Activated CD4-positive, alpha-beta memory T cell treated with anti-CD3 and anti-CD28 coated beads for 36 hours (primary cell): ENCODE measurements at places on chromosomes 1 and 21. TPM values are rescaled to one million over a fixed set of nuclear protein-coding genes. Genes with fewer than 3 reads are reported as not detected.

DNA sequence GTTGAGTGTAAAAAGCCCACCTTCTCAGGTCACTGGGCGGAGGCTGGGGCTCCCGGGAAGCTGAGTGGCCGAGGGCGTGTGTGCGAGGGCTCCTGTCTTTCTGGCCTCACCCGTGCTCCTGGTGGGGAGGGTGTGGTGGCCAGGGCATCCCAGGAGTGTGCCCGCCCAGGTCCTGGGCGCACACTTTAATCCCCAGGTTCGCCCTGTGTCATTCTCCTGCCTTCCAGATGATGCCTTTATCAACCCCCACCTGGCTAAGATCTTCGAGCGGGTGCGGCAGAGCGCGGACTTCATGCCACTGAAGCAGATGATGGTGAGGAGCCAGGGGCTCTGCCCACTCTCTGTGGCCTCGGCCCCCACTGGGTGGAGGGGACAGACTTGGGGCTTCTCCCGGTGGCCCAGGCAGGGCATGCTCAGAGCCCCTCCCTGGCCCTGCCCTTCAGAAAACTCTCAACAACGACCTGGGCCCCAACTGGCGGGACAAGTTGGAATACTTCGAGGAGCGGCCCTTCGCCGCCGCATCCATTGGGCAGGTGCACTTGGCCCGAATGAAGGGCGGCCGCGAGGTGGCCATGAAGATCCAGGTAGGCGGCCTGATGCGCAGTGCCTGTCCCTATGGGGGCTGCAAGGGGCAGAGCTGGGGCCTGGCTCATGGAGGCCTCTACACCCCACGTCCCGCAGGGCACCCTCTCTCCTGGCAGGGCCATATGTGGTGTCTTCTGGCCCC is 42.5 kb downstream of the COQ8A start:
- DNase-seq: no peak

The LAPTM5 gene
- total RNA-seq: 196 TPM

DNA sequence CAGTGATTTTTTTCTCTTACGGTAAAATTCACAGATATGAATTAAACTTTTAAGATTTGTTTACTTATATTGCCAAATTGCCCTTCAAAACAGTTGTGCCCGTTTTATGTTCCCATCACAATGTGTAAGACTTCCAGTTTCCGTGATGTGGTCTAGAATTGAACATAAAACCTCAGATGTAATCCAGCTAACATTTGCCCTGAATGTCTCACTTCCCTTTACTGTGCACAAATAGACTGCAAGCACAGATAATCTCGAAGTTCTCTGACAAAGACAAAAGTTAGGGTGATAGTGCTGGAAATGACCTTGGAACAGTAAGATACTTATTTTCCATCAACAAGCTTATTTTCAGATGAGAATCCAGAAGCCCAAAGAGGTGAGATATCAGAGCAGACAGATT is 177.5 kb downstream of the ZZZ3 start:
- no peak for DNase-seq

DNA sequence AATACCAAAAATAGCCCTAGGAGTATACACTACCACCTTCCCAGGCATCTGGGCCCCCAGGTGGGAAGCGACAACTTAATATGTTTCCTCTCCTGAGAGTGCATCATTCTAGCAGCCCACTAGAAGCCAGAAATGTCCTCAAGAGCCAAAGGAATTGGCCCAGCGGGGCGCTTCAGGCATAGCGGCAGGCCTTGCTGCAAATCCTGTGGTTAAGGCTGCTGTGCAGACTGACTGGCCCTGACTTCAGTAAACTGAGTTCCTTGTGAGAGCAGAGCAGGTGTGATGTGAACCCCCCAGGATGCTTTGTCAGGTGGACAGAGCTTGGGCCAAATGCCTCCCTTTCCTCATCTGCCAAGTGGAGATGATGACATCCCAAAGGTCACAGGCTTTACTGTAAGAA is 29.7 kb upstream of the LDLRAP1 start:
- DNase-seq: no peak

DNA sequence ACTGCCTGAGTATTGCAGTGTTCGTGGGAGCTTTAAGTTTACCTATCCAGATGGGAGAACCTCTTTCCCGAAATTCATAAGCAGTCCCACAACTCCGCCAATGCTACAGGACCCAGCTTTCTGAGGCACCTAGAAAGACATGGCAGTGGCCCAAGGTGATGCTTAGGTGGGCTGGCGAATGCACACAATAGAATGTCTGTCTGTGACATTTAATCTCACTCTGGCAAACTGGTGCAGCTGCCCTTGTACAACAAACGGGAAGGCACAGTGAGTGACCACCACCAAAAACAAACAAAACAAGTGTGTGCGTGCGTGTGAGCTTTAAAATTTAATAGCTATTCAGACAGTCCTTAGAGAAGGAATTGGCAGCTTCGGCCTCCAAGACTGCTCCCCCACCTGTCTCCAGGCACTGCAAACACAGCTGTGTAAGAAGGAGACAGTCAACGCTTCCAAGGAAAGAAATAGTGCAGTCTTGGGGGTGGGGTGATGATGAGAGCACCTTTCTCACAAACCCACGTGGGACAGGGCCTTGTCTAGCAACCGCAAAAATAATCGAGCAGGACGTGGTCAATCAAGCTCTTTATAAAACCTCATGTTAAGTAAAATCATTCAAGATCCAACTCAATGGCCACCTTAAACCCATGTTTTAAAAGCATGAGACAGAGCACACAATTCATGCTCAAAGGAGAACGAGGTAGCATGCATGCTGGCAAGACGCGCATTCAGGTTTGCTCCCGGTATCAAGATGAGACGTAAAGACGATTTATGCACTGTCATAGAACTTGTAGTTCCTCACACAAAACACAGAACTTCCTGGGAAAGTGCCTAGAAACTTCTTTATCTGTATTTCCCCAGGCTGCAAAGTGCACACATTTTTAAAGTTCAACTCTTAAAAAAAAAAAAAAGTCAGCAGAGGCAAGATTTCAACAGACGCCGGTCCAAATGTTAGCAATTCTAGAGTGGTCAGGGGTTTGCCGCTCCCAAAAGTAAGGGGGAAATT is 84.1 kb downstream of the TM2D1 start:
- no peak for DNase-seq

DNA sequence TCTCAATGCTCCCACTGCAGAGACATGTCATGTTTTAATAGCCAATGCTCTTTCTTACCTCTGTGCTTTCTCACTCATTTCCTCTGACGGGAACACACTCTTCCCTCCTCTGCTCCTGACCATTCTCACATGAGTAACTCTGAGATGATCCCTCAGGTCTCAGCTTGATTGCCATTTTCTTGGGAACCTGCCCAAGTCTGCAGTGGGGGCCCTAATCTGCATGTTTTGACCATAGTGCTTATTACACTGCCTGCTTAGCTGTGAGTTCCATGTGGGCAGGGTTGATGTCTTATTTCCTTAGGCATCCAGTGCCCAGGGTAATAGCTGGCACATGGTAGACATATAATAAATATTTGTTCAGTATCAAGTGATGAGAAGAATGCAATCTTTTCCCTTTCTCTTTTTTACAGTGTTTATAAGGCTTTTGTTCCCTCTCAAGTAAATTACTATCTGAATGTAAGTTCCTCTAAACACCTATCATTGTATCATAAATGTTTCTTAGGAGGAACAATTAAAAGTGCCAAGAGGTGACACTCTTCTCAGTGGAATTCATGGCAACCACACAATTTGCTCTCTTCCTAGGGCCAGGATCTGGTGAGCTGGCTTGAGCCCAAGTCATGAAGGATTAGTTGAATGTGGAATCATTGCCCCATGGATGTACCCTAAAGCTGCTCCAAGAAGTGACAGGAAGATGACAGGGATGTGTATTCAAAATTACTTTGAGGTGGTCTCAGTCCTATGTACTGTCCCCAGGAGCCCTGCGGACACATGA is 485.4 kb upstream of the USP24 start:
- DNase-seq: no peak

The GREM2 gene
- total RNA-seq: 0.26 TPM

- no peak for DNase-seq
Measured at GRCh38 chr1:68745011-68745410, 248.1 kb upstream of the DEPDC1 start.

GRCh38 chr1:86714561-86715244 is 10.3 kb downstream of the SH3GLB1 start:
- no peak for DNase-seq

DNA sequence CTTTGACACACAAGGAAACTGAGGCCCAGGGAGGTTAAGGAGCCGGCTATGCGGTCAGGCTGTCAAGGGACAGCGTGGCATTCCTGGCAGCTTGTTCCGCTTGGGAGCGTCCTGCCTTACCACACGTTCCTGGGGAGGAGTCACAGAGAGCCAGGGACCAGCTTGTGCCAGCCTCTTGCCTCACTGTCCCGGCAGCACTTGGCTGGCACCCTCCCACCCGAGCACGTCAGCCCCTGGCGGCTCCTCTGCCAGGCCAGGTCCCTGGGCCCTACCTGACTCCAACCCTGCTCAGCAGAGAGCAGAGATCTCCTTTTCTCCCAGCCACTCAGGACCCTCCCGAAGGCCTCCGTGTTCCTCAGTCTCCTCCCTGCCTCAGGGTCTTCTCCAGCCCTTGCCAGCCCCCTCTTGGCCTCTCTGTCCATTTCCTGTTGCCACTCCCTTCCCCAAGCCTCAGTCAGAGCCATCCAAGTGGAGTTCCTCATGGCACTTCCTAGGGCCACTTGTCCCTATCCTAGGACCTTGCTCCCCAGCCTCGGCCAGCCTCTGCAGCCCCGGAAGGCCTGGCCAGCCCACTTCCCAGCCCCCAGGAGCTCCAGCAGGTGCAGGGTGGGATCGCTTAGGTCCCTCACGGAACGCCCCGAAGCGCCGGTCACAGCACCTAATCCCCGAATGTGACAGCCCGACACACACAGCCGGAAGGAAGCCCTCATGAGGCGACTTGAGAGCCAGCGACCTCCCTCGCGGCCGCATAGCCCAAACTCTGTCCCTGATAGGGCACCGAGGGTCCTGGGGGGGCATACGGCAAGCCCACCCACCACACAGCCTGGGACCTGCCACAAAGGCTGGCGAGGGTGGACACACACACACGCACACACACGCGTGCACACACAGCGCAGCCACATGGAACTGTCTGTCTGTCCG is 130.3 kb downstream of the CASZ1 start:
- DNase-seq: no peak
